Astrocyte of the cerebellum (primary cell): ENCODE measurements at places on chromosomes 3 and 15.

- no peak for DNase-seq
These were observed 7.8 kb upstream of the WNT7A start for GRCh38 chr3:13887495-13888300.

GRCh38 chr15:74889390-74889882 is 406 bp upstream of the MPI start:
- no peak for DNase-seq

DNA sequence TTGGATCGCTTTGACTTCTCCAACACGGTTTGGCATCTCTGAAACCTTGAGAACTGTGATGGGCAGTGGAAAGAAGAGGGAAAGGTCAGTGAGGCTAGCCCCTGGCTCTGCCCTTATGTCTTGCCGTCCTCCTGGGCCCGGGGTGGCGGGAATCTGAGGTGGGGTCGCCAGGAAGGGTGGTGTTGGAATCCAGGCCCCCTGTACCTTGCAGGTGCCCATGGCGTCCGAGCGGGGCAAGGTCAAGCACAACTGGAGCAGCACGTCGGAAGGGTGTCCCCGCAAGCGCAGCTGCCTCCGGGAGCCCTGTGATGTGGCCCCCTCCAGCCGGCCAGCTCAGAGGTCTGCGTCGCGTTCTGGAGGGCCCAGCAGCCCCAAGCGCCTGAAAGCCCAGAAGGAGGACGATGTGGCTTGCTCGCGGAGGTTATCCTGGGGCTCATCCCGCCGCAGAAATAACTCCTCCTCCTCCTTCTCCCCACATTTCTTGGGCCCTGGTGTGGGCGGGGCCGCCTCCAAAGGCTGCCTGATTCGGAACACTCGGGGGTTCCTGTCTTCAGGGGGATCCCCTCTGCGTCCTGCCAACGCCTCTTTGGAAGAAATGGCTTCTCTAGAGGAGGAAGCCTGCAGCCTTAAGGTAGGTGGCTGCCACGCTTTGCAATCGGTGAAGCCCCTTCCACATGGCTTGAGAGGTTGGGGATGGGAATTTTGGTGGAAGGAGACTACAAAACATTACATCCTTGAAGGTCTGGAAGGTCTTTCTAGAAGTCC is 907 bp downstream of the TATDN2 start:
- DNase-seq: no peak

DNA sequence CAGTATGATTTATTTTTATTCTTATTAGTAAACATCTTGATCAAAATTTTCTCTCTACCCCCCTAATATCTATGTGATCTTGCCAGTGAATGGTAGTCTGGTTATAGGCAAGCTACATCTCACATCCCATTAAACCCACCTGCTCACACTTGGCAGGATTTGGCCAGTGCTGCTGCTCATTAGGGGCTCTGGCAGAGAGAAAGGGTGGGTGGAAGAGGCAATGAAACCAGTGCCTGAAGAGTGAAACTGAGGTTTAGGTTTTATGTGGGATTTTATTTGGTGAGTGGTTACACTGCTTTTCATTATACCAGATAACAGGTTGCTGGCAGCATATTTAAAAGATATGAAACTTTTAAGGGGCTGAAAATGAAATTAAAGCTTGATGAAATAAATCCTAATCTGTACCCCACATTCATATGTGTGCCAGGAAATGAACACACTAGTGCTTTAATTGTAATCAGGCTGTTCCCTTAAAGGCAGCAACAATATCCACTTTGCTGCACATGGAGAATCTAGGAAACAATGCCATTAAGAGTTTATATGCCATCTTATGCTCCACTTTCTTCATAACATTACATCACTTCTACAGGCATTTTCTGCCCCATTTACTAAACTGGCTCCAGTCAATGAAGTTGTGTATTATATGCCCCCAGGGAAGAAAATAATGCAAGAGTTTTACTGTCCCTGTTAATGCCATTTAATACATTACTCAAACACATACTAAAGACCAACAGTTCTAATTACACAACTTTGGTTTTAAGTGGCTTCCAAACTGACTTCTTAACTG is 688.7 kb downstream of the MECOM start:
- DNase-seq: no peak

DNA sequence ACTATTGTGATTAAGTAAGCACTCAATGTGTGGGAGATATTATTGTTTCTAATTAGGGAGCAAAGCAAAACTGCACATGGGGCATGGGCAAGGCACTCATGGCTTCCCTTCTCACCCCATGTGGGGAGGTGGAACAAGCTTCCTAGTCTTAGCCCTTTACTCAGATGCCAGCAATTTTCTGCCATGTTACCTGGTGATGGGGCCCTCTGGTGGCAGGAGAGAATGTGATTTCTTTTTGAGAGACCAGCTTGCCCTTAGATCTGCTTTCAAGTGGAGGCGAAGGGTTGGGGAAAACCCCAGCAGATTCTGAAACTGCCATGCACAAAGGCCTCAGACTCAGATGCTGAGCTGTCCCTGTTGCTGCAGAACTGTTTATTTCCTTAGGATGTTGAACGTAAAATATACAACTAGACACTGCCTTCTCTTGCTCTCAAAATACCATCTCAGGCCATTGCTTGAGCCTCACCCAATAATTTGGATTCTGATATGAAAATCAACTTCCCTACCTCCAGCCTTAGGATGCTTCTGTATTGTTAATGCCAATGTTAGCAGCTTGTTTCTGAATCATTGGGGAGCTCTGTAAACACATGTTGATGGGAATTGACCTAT is 130.2 kb upstream of the TPRG1 start:
- DNase-seq: peak; percentile 19

DNA sequence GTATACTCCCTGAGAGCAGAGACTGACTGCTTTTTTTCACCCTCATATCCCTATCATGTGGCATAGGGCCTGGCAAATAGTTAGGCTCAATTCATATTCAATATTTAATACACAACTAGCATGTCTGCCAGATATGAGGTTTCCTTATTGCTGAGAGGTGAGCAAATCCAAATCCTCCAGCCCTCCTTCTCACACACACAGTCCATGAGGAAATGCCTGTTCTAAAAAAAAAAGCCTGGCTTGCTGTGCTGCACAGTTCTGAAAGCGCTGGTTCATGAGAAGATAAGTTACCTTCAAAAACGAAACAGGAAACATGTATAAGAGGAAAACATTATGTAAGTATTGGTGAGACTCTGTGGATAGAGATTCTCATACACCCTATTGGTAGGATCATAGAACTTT is 15.5 kb upstream of the ACAP2 start:
- DNase-seq: no peak
